Stimulated activated naive CD4-positive, alpha-beta T cell treated with Interleukin-2 at 50 U/mL for 16 hours (primary cell): ENCODE measurements at places on chromosomes 3 and 15.

- DNase-seq = peak; percentile 16
These were observed 42.9 kb upstream of the PLCL2 start for GRCh38 chr3:16841904-16842271.

DNA sequence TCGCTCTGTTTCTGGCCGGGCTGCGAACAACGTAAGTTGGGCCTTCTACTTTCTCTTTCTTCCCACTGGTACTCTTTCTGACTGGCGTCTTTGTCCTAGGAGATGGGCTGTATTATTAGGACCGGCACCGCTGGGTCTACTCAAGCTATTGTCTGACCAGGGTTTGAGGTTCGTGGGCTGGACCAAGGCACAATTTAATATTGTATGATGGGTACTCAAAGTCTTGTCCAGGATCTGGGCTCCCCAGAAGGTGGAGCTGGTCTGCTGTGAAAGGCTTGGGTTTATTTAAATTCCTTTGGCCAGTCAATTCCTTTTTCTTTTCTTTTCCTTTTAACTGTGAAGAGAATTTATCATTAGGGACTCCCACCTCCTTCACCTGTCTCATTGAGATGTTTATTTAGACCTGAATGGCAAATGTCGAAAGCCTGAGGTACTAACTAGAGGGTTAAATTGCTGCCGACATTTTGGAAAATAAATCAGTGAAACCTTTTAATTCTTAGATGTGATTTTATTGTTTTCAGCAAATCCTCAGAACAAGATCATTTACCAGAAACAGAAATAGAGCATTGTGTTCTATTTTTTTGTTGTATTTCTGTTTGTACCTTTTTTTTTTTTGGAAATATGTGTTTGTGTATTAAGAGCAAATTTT, 410 bp downstream of the LRRC49 start:
- no peak for DNase-seq

GRCh38 chr3:30492322-30493192, 113.8 kb upstream of the TGFBR2 start:
- DNase-seq = no peak

GRCh38 chr3:165800970-165801369, 36.3 kb downstream of the BCHE start:
- no peak for DNase-seq

DNA sequence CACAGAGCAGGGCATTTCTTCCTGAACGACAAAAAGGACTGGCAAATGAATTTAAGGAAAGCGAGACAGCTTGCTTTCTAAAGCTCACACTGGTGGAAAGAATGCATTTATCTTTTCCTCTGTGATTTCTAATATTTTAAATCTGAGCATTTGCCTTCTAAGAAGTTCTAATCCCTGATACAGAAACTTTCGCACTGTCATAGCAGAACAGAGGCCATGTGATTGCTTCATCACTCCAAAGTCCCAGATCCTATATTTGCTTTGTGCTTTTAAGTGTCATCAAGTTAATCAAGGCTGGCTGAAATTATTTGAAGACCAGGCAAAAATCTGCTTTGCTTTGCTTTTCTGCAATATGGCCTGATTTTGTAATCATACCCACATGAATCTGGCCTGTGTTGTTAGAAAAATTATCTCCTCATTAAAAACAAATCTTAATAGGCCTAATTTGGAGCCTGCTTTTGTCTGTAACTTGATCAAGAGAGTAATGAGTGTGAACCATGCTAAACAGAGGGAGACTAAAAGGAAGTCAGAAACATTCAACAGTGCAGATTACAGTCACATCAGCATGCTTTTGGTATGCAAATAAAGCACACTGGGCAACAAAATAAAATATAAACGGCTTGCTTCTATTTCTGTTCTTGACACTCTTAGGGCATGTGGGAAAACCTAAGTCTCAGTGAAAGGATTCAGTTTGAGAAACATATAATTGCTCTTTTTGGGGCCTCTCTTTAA, 178.2 kb upstream of the ADAMTS9 start:
- DNase-seq = no peak

DNA sequence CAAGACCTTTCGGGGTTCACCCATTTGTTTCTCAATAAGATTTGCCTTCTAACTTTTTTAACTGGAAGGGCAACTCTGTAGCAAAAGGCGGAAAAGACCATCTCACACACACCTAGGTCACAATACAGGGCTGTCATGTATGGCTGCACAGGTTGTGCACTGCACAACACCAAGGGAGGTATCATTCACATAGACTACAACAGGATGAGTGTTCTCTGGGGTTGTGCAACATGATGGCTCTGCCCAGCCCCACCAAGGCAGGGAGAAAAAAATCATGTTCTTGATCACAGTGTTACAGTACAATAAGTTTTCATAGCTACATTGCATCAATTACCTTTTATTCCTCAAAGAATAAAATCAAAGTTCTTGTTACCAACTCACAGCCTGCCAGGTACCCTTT, 52.8 kb downstream of the ANXA2 start:
- no peak for DNase-seq

DNA sequence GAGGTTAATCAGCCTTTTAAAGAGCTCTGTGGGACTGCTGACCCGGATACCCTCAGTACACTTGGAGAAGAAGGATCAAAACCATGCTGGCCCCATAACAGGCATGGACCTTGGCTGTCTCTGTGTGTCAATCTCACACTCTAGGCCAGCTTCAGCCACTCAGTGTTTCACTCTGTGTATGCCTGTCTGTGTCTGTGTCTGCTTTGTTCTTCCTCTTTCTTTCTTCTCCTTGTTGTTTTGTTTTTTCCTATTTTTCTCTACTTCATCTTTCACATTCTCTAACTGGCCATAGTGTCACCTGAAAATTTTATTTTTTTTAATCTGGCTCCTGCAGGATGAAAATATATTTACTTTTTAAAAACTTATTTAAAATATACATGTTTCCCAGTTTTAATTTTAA, 51.1 kb downstream of the SERP1 start:
- no peak for DNase-seq
